Glutamatergic neuron (in vitro differentiated cells): ENCODE measurements at places on chromosomes 3 and 15.

- no peak for DNase-seq
Observed at GRCh38 chr15:26841514-26841913, 25.3 kb upstream of the GABRA5 start.

- DNase-seq = no peak
Observed at GRCh38 chr3:96012939-96013338, 801.5 kb upstream of the EPHA6 start.

DNA sequence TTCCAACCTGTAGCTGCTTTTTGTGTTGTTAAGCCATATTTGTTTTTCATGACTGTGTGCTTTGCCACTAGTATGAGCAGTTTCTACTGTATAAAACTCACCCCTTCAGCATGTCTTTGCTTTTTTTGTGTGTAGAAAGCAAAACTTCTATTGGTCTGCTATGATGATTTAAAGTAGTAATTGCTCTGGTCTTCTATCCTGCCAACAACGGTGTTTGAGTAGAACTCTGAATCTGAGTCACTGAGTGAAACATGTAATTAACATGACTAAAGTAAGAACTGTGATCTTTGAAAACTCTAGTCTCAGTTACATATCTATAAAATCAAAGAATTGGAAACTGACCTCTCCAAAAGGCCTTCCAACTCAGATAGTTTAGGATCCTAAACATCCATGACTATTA, 133.6 kb downstream of the TPRG1 start:
- no peak for DNase-seq

- DNase-seq = no peak
Observed at GRCh38 chr15:72358650-72359171, 17.1 kb downstream of the HEXA start.

GRCh38 chr3:177711637-177712036, 514.4 kb upstream of the TBL1XR1 start:
- no peak for DNase-seq

GRCh38 chr15:70063980-70064379, 33.7 kb downstream of the TLE3 start:
- no peak for DNase-seq

DNA sequence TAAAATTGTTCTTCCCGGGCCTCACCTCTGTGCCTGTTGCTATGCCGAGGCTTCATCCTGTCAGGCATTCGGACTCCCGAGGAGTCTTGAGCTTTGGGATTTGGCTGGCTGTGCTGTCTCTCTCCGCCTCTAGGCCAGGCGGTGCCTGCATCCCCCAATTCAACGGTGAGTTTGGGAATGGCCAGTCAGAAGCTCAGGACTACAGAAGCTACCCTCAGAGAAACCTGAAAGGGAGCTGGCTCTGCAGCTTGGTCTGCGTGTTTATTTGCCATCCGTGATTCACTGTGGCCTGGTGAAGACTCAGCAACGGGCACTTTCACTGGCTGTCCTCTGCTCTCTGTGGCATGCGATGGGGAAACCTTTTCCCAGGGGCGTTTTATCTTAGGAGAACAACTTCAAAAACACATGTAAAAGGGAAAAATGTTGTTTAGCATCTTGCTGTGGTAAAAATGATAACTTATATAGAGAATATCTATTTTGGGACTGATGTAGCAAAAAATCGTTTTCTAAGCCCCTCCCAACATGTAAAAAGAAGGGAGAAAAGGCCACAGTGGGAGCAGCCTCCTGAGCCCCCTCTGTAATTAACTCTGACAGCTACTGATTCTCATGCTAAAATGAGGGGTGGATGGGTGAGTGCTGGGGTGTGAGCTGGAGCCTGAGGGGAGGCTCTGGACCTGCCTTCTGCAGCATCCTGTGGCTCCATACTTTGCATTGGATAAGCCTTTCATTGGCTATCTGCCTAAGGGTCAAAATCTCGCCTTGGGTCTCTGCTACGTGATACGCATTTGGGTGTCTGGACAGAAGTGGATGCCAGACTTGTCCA, 103.4 kb upstream of the KLHL25 start:
- peak; percentile 30 for DNase-seq

DNA sequence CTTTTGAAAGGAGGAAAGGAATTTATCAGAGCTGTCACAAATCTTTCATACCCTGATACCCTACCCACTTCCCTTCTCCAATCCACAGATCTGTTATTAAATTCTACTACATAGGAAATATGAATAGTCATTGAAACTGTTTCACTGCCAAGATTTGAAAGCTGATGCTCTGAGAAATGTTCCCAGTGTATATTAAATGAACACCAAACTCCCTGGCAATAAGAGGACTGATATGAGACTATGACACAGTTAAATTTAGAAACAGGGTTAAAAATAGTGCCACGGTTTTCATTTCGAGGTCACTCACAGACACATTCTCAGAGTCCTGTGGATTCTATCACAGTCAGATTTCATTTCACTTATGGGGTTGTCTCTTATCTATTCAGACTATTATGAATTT, 27.2 kb upstream of the GBE1 start:
- no peak for DNase-seq

- DNase-seq = peak; percentile 82
Observed at GRCh38 chr3:49165771-49166751, at the start of gene CCDC71. Gene CCDC71 (minus strand): TSS chr3:49166331. CDS start chr3:49164208, 2,123 bp downstream.

GRCh38 chr15:58038426-58039078, 27.0 kb downstream of the ALDH1A2 start:
- no peak for DNase-seq

GRCh38 chr15:69652751-69653305, 200.2 kb downstream of the RPLP1 start:
- DNase-seq = no peak

DNA sequence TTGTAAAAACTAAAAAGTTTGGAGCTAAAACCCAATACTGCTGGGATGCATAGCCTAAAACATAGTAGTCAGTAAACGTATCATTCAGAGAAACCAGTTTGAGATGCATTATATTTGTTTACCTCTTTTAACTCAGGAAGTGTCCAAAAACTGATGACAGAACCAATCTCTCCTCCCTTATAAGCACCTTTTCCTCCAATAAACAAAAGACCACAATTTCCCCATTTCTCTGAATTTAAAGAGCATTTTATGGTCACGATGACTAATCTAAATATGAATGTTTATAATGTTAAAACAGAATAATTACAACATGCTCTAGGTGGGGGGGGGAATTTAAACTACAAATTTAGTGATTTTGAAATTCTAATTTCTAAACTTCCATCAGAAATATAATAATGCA, 58.5 kb downstream of the CEP63 start:
- DNase-seq = no peak

DNA sequence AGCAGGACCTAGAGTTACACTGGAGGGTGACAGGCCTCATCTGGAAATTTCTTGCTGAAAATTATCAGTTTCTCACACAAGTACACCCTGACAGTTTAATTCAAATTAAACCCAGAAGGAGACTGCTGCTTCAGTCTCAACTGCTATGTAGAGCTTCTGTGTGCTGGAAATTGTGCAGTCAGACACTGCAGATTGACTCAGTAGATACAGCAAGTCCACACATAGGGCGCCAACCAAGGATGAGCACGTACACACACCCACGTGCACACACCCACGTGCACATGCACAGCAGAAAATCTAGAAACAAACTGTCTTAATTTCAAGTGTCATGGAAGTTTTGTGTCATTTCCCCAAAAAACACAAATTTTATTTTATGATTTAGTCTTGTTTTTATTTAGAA, 192.9 kb downstream of the PDE8A start:
- DNase-seq = no peak

DNA sequence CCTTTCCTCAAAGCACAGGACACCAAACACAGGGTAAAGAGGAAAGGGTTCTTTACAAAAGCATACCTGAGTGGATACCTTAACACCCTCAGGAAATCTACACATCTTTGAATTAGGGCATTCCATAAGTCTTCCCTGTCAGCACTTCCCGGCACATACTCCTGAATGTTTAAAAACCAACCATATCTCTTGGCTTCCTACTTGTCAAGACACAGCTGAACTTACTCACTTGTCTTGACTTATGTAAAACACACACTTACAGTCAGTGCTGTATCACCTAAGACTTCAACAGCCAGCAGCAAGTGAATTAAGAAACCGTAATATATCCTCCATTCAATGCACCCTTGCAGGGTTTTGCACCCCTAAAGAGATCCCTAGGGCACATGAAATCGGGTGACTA, 17.5 kb downstream of the IL1RAP start:
- no peak for DNase-seq

DNA sequence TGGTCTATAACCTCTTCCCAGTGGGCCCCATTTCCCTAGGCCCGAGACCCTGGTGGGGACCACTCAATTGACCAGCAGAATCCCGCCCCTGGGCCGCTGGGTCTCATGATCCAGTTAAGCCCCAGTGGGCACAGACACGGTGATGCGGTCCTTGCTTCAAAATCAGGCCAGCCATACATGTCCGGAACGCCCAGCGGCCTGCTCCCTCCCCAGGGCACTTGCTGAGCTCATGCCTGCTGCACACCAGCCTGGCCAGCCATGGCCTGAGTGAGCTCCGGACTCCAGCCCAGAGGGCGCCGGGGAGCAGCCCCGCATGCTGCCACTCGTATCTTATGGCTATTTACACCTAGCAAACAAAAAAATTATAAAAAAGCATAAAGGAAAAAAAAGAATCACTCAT, 34.4 kb upstream of the IQSEC1 start:
- no peak for DNase-seq

GRCh38 chr3:187812496-187812895, 67.2 kb upstream of the BCL6 start:
- DNase-seq = no peak

DNA sequence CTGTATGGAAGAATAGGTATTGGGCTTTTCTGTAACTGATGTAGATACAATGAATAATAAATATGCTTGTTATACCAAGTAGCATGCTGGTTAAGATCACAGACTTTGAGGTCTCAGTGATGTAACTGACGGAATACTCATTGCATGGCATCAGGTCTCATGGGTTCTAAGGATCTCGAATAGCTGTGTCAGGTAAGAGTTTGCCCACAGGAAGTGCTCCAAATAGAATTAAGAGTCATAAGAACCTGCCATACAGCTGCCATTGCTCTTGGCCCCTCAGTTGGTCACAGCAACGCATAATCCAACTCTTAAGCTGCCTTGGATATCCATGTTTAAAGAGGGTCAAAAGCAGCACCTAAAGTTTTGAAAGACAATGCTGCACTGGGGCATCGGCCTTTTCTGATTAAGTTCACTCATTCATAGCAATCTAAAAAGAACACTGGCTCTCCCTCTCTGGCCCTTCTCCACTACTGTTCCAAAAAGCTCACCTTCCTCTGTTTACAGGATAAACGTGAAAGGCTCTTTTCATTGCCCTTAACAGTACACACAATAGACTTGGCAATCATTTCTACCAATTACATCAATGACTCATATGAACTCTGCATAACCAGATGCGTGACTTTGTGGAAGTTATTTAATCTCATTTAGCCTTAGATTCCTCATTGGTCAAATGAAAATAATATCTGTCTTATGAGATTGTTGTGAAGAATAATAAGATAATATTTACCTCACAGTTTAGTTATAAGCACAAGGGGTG, 74.6 kb downstream of the ZBTB20 start:
- no peak for DNase-seq

DNA sequence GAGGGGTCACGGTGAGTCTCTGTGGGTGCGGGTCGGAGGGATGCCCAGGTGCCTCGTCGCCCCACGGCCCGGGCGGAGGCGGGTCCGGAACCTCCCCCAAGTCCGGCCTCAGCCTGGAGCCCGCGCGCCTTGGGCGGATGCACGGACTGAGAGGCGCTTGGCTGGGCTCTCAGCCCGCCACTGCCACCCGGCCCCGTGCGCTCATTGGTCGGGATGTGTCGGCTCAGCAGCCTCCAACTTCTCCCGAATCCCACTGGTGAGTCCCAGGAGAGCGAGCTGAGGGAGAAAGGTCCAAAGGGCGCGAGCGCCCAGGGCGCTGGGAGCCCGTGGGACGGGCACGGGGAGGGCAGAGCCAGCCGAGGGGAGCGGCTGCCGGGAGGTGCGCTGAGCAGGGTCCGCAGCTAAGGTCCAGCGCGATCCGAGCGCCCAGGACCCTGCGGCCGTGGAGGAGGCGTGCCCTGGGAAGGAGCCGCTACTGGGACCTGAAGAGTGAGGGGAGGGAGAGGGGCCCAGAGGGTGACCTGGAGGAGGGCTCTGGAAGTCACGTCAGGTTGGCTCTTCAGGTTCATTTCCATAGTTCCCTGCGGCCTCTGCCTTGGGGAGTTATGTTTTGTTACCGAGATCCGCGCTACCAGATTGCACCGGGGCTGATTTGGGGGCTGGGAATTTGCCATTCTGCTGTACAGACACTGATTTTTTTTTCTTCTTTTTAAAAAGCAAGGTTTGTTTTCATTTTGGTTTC, at the start of gene MME:
TSS of gene MME (plus strand) at position 574 of the 742 bp plus-strand sequence. CDS start 3,849 bp downstream, outside the sequence.
- DNase-seq = peak; percentile 69

DNA sequence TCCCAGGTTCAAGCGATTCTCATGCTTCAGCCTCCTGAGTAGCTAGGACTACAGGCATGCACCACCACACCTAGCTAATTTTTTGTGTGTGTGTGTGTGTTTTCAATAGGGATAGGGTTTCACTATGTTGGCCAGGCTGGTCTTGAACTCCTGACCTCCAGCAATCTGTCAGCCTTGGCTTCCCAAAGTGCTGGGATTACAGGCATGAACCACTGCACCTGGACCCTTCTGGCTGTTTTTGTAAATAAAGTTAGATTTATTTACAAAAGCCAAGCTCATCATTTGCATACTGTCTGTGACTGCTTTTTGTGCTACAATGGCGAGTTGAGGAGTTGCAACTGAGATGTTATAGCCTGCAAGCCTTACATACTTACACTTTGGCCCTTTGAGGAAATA, 28.6 kb upstream of the IL16 start:
- DNase-seq = no peak

- DNase-seq = no peak
Observed at GRCh38 chr15:81013396-81013929, 12.7 kb downstream of the TLNRD1 start.

- DNase-seq = peak; percentile 93
Observed at GRCh38 chr3:137013951-137014688, 56.3 kb downstream of the IL20RB start.

DNA sequence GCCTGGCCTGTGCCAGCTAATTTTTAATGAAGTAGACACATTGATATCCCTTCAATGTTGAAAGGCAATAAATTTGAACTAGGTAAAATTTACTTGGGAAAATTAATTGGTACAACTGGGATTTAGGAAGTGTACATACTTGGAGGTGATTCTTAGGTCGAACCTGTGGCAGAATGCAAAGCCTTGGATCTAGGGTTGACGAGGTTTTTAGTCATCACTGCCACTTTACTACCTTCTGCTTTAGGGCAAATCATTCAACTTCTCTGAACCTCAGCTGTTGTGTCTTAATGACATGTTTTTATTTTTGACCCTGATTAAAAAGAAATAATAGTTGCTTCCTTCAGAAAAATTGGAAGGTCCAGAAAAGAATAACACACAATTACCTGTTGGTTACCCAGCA, 2.5 kb downstream of the APPL1 start:
- no peak for DNase-seq

DNA sequence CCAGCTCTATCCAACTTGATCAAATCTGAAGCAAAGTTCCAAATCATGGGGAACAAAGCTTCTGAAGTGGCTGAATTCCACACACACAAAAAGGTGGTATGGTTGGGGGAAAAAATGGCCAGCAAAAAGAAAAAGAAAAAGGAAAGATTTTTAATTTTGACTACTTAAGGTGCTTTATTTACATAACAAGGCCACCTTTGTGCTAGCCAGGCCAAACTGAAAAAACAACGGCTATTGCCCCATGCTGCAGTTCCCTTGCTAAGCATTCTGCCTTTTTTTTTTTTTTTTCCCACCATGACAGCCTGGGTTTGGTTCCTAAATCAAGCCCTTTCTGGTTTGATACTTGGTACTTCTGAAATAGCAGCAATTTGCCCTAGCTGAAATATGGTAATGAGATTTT, 66.5 kb upstream of the DAZL start:
- no peak for DNase-seq

GRCh38 chr3:14633819-14634424, 17.6 kb upstream of the CCDC174 start:
- DNase-seq = peak; percentile 65

GRCh38 chr15:55283379-55284147, 6.0 kb downstream of the RAB27A start:
- no peak for DNase-seq
